A549 treated with GW870086 at 1 μM for 4 hours (cell line): ENCODE measurements at places on chromosomes 1 and 21. TPM values are rescaled to one million over a fixed set of nuclear protein-coding genes. Genes with fewer than 3 reads are reported as not detected.

The MTARC1 gene
- 7.9 to 9.4 TPM (median 8.5 TPM) in 5 replicates for total RNA-seq

The RPAP2 gene
- total RNA-seq: 9.5 to 12.1 TPM (median 11.3 TPM) in 5 replicates

The GDAP2 gene
- 6.8 to 8.8 TPM (median 8.0 TPM) in 5 replicates for total RNA-seq

The HPDL gene
- total RNA-seq: 3.2 to 4.5 TPM (median 4.0 TPM) in 5 replicates

The TNN gene
- total RNA-seq: not detected in 5 replicates
